ENCODE measurements at places on chromosomes 7 and 10.

DNA sequence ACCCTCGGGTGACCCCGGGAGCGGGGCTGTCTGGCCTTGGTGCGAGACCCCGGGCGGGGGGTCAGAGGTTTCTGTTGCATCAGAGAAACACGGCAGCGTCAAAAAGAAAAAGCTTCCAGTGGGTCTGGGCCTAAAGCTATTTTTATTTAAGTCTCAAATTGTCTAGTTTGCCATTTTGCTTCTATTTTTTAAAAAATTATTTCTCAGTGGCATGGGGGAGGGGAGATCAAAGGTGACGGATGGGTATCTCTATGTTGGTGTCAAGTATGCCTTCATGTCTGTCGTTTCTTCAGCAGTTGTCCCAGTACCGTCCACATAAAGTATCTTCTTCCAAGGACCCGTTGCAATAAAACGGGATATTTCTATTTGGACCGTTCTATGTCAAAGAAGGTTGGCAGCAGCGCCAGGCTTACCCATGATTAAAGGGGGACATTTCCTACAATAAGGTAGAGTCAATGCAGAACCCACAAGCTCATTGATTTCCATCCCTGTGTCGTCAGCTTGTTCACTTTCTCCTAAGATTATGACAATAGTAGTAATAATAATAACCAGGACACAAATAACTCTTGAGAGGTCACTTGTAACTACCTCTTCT lies 26.0 kb upstream of the VAX1 start:
- DNase-seq, result no peak

DNA sequence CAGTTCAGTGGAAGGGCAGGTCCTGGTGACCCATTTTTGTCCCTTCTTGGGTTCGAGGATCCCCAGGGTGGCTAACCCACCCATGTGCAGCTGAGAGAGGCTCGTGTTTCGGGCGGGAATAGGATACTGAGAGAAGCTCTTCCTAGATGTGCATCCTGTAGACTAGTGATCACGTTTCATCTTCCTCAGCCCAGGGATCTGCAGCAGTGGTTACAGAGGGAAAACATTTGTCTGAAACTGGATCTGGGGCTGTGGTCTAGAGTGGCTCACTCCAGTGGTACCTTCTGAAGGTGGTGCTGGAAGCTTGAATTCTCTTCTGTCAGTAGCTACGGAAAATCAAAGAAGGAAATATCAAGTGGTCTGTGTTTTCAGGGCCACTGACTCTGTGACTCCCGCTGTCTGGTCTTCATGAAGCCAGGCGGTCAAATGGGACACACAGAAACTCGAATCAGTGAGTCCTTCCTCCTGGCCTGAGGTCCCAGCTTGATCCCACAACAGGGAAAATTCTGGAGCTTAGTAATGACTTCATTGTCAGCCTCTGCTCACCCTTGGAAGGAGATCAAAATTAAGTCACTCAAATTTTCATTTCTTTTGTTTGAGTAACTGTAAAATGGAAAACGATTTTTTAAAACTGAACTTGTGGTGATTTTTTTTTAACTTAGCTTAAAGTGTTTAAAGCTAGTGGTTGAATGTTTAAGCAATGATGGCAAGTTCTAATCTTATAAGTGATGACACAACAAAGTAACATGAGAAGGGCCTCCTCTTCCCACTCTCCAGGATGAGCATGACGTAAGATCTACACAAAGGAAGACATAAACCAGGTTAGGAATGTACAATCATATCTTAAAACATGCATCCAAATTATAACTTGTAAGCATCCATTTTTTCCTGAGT lies 469.3 kb upstream of the KLF6 start:
- DNase-seq, result no peak

DNA sequence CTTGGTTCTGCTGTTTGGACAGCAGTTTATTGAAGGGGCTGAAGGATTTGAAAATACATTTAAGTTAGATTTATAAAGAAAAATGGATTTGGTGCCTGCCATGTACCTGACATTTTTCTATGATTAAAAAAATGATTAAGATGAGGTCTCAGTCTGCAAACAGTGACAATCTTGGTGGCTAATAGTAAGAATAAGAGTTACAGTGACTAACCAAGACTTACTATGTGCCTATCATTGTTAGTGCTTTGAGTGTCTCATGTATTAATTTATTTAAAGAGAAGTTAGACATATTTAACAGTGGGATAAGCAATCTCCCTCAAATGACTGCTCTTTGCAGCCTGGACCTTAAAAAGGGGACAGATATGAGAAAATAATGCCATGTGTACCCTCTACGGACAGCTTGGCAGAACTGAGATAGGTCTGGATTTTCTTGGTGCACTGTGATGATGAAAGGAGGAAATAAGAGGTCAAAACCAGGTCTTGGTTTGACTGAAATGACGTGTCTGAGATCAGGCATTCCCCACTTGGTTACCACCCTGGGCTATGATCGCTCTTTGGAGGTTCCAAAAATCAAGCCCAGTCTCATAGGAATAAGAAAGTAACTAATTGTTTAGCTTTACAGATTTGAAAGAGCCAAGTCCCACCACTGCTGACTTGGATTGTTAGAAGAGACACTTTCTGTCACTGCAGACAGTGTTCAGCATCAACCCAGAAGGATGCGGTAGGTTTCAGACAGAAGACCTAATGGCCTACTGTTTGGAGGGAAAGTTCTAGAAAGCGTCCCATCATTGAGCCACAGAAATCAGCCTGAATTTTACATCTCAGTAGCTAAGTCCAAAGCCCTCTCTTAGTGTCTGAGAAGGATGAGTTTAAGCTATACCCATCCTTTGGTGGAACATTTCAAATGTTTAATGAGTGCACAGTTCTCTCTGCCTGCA lies 2.1 kb downstream of the CASP7 start:
- DNase-seq, result no peak

- DNase-seq, result peak; percentile 55
These were observed 74.3 kb downstream of the SAMD9 start for GRCh38 chr7:93043385-93043985.

GRCh38 chr7:47474937-47475879 lies 106.7 kb downstream of the TNS3 start:
- peak; percentile 92 for DNase-seq

DNA sequence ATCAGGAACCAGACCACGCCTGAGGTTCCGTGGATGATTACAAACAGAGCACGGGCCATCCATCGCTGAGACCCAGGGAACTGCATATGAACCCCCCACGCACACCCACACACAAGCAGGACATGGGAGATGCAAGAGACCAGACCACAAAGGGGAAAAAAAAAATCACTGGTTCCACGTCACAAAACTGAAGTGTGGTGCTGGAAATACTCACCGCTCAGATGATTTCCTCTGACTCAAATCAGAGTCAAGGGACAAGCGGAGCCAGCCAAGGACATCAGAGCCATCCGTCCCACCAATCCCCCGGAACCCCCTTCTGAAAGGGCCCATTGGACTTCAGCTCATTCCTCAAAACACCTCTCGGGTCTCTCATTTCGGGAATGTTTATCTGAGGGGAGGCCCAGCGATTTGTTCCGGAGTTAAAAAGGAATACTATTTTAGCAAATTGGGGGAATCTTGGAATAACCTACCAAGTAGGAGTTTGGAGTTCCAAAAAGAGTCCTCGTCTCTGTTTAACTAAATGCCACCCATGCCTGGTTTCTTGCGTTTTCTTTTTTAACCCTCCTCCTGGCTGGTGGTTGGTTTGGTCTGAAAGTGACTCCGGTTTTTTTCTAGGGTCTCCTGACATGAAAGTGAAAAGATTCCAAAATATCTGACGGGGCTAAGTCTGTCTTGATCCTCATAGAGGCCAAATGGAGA lies 15.0 kb downstream of the SNX8 start:
- peak; percentile 82 for DNase-seq

- no peak for DNase-seq
These were observed 398.5 kb downstream of the REEP3 start for GRCh38 chr10:63919575-63920279.

DNA sequence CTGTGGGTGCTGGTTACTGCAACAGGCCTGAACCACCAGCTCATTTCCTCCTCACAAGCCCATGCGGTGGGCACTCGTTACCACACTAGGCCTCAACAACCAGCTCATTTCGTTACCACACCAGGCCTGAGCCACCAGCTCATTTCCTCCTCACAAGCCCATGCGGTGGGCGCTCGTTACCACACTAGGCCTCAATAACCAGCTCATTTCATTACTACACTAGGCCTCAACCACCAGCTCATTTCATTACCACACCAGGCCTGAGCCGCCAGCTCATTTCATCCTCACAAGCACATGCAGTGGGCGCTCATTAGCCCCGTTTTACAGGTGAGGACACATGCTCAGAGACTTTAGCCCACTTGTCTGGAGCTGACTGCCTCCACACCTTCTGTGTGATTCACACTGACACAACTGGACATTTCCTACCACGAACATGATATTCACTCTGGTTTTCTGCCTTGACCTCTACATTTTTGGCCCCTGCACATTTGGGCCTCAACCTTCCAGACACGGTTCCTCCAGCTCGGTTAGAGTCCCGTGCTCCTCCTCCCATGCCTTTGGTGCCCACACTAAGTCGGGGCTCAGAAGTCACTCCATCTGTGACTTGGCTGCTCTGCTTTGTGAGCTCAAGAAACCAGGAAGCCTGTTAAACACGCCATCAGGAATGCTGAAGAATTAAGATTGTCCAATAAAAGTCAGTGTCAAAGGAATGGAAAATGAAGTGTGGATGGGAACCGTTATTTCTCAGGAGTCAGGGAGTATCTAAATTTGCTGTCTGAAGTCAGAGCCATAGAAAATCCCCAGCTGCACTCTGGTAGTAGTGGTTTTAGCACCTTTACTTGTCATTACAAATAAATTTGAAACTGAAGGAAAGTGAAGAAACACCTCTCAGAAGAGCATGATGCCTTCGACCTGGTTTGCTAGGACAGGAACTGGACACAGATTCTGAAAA lies 55.8 kb upstream of the LANCL2 start:
- DNase-seq, result no peak
